ENCODE measurements at places on chromosomes 2 and 18. TPM values are rescaled to one million over a fixed set of nuclear protein-coding genes. Genes with fewer than 3 reads are reported as not detected.

The GPD2 gene
- total RNA-seq = 28.4 TPM

The TOGARAM2 gene
- 11.7 TPM for total RNA-seq

The MARCO gene
- total RNA-seq = 16.8 TPM

The MAP3K20 gene
- 15.5 TPM for total RNA-seq

The LCT gene
- 0.06 TPM for total RNA-seq

The CYB5A gene
- total RNA-seq = 74.8 TPM

The BMP10 gene
- total RNA-seq = not detected

- peaks cover 19% of the 10 kb centered on the region for H3K4me1 ChIP-seq
- H3K4me3 ChIP-seq = no peak overlapping the region
- H3K36me3 ChIP-seq = no peaks in the 10 kb centered on the region
- DNase-seq = no peak
- no peaks in the 10 kb centered on the region for H3K27me3 ChIP-seq
- no peak overlapping the region for H3K27ac ChIP-seq
These were observed 74.7 kb upstream of the PPM1B start for GRCh38 chr2:44093970-44094369.

GRCh38 chr2:120773186-120773800 lies 37.6 kb downstream of the GLI2 start:
- H3K27me3 ChIP-seq = no peaks in the 10 kb centered on the region
- no peak overlapping the region for H3K27ac ChIP-seq
- no peaks in the 10 kb centered on the region for H3K4me1 ChIP-seq
- peak; percentile 63 for DNase-seq
- H3K4me3 ChIP-seq = no peak overlapping the region

GRCh38 chr2:64865073-64865830 lies 123.9 kb upstream of the SLC1A4 start:
- H3K36me3 ChIP-seq = no peaks in the 10 kb centered on the region
- no peaks in the 10 kb centered on the region for H3K27me3 ChIP-seq
- peak overlapping the region; percentile 95 for H3K27ac ChIP-seq
- peak; percentile 93 for DNase-seq

DNA sequence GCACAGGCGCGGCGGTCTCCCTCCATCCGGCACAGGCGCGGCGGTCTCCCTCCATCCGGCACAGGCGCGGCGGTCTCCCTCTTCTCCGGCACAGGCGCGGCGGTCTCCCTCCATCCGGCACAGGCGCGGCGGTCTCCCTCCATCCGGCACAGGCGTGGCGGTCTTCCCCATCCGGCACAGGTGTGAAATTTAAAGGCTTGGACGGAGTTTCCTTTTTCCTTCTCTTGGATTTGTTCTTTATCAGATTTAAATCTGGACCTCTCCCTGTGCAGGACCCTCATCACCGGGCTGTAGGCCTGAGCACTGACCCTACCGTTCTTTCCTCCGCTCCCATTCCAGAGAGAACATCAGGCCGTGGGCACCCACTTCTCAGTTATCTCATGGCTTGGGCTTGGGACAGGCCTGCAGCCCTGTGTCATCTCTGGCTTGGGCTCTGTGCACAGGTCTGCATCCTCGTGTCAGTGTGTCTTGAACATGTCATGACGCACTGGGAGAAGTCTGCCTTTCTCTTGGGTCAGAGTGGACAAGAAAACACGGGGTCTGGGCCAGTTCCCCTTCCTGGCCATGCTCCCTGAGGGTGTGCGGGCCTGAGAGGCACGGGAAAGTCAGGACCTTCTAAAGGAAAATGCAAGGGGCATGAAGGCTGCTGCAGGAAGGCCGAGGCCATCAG lies 53.9 kb upstream of the PXDN start:
- no peaks in the 10 kb centered on the region for H3K4me1 ChIP-seq
- peak; percentile 57 for DNase-seq
- H3K36me3 ChIP-seq = no peaks in the 10 kb centered on the region
- no peaks in the 10 kb centered on the region for H3K27me3 ChIP-seq
- H3K4me3 ChIP-seq = no peak overlapping the region
- no peak overlapping the region for H3K27ac ChIP-seq

- no peaks in the 10 kb centered on the region for H3K36me3 ChIP-seq
- no peak overlapping the region for H3K27ac ChIP-seq
- DNase-seq = no peak
These were observed 115.3 kb upstream of the SRD5A2 start for GRCh38 chr2:31696068-31696467.

- H3K36me3 ChIP-seq = no peaks in the 10 kb centered on the region
- DNase-seq = no peak
- H3K4me3 ChIP-seq = no peak overlapping the region
- no peaks in the 10 kb centered on the region for H3K4me1 ChIP-seq
These were observed 258.6 kb upstream of the TANK start for GRCh38 chr2:160901613-160902012.

GRCh38 chr2:208654056-208654455 lies 247.5 kb downstream of the PTH2R start:
- H3K4me1 ChIP-seq = no peaks in the 10 kb centered on the region
- no peak overlapping the region for H3K4me3 ChIP-seq
- H3K36me3 ChIP-seq = no peaks in the 10 kb centered on the region
- no peaks in the 10 kb centered on the region for H3K27me3 ChIP-seq
- DNase-seq = no peak

DNA sequence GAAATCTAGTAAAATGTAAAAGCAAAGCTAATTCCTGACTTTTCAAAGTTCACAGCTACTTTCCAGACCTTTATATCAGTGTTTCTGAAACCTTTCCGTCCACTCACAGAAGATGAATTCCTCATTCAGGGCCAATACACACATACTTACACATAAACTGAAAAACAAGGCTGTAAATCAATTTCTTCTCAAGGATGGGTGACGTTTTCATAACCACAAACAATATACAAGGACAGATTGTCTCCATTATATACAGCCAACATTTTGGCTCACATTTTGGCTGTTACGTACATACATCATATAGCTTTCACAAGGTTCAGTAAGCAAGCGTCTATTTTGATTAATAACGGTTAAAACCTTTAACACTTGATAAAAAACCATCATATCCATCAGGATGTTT lies 1.4 kb downstream of the RPRD1A start:
- H3K27ac ChIP-seq = no peak overlapping the region
- H3K4me1 ChIP-seq = peaks cover 49% of the 10 kb centered on the region
- no peak for DNase-seq
- peak overlapping the region; percentile 92 for H3K4me3 ChIP-seq
- no peaks in the 10 kb centered on the region for H3K27me3 ChIP-seq
- H3K36me3 ChIP-seq = no peaks in the 10 kb centered on the region

GRCh38 chr2:74041182-74041581 lies 56.5 kb downstream of the TET3 start:
- no peak for DNase-seq
- no peaks in the 10 kb centered on the region for H3K27me3 ChIP-seq
- no peak overlapping the region for H3K4me3 ChIP-seq
- H3K36me3 ChIP-seq = peaks cover 2% of the 10 kb centered on the region
- peak overlapping the region; percentile 30 for H3K27ac ChIP-seq
- H3K4me1 ChIP-seq = peaks cover 24% of the 10 kb centered on the region

GRCh38 chr18:62088156-62088555 lies 98.7 kb downstream of the PIGN start:
- DNase-seq = no peak
- H3K27me3 ChIP-seq = no peaks in the 10 kb centered on the region
- no peak overlapping the region for H3K4me3 ChIP-seq
- no peaks in the 10 kb centered on the region for H3K36me3 ChIP-seq

DNA sequence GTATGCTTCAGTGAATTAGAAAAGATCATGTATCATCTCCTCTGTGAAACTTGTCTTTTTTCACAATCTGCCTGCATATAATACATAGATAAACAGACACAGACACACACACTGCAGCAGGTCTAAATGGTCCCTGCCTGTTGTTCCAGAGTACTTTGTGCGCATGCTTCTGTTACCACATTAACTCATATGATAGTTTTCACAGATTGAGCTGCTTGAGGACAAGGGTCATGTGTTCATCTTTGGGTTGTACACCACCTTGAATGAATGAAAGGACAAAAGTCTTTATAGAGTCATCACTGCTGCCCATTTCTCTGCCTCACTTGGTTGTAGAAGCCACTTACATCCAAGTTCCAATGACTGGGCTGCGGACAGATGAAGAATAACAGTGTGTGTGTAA lies 72.7 kb upstream of the GLS start:
- H3K4me3 ChIP-seq = no peak overlapping the region
- no peak for DNase-seq
- H3K27ac ChIP-seq = no peak overlapping the region
- H3K36me3 ChIP-seq = no peaks in the 10 kb centered on the region
- H3K4me1 ChIP-seq = no peaks in the 10 kb centered on the region
- H3K27me3 ChIP-seq = no peaks in the 10 kb centered on the region

DNA sequence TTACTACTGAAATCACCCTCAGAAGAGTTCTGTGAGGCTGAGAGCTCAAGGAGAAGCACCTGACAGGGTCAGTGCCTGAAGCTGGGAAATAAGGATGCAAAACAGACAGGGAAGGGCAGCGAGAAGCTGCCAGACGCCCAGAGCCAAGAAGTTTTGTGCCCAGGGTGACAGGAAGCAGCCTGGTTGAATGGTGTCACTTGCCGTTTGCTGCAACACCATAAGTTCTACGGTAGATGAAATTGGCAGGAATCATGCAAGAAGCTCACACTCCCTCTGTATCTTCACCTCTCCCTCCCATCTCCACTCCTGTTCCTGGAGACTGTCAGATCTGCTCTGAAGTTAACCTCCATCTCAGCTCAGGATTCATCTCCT lies 117.0 kb upstream of the SLC14A2 start:
- no peak overlapping the region for H3K27ac ChIP-seq
- H3K4me3 ChIP-seq = no peak overlapping the region
- H3K4me1 ChIP-seq = no peaks in the 10 kb centered on the region
- no peaks in the 10 kb centered on the region for H3K27me3 ChIP-seq
- no peak for DNase-seq

- peaks cover 9% of the 10 kb centered on the region for H3K36me3 ChIP-seq
- H3K27ac ChIP-seq = no peak overlapping the region
- no peak for DNase-seq
- no peak overlapping the region for H3K4me3 ChIP-seq
These were observed 106.6 kb downstream of the ICA1L start for GRCh38 chr2:202764991-202765390.

- no peak overlapping the region for H3K27ac ChIP-seq
- no peaks in the 10 kb centered on the region for H3K4me1 ChIP-seq
- no peak for DNase-seq
- peak overlapping the region; percentile 28 for H3K4me3 ChIP-seq
These were observed 27.4 kb downstream of the ASB18 start for GRCh38 chr2:236236559-236237452.

GRCh38 chr18:35827903-35828275 lies 144.6 kb upstream of the RMP24 start:
- H3K4me1 ChIP-seq = no peaks in the 10 kb centered on the region
- no peak for DNase-seq
- H3K27ac ChIP-seq = no peak overlapping the region
- no peaks in the 10 kb centered on the region for H3K36me3 ChIP-seq

DNA sequence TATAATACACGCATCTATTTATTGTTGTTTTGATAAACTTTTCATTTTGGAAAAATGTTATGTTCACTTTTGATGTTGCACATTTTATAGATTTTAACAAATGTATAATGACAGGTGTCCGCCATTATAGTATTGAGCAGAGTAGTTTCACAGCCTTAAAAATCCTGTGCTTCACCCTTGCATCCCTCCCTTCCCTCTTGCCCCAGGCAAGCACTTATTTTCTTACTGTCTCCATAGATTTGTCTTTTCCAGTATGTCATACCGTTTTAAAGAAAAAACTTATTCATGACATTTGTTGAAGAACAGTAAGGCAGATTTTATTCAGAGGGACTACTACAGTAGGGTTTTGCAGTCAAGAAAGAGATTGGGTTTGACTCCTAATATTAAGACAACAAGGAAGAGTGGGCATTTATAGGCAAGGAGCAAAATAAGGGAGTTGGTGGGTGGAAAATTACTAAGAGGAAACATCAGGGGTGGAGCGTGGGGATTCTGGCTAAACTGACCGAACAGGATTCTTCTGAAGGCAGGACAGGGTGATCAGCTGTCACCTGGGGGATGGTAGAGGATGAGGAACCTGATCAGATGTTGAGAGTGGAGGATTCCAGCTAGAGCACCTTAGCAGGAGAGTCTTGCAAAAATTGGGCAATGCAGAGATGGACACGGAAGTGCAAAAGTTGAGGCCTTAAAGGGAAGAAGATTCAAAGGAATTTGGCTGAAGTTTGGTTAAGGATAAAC lies 108.8 kb downstream of the NCK2 start:
- peaks cover 73% of the 10 kb centered on the region for H3K4me1 ChIP-seq
- H3K36me3 ChIP-seq = peaks cover 8% of the 10 kb centered on the region
- H3K4me3 ChIP-seq = no peak overlapping the region
- DNase-seq = no peak

DNA sequence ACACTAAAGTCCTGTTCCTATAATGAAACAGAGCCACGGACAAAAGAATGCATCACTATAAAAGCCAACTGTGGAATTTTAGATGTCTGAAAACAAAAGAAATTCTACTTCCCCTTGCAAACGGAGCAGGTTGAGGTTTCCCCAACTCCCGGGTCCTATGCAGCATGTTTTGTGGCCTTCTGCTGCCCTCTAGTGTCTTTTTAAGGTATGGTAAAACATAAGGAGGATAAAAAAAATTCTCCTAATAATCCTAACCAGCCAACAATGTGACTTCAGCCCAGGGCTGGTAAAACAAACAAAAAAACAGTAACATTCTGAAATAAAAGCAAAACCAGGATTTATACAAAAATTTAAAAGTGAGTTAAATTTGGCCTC lies 539.5 kb downstream of the NRXN1 start:
- H3K27ac ChIP-seq = no peak overlapping the region
- no peaks in the 10 kb centered on the region for H3K36me3 ChIP-seq
- DNase-seq = no peak
- H3K27me3 ChIP-seq = peaks cover 5% of the 10 kb centered on the region

- peak; percentile 64 for DNase-seq
- no peak overlapping the region for H3K4me3 ChIP-seq
- no peaks in the 10 kb centered on the region for H3K27me3 ChIP-seq
- peak overlapping the region; percentile 34 for H3K27ac ChIP-seq
- H3K36me3 ChIP-seq = no peaks in the 10 kb centered on the region
- peaks cover 77% of the 10 kb centered on the region for H3K4me1 ChIP-seq
These were observed 29.1 kb downstream of the FAM178B start for GRCh38 chr2:96957244-96957643.

DNA sequence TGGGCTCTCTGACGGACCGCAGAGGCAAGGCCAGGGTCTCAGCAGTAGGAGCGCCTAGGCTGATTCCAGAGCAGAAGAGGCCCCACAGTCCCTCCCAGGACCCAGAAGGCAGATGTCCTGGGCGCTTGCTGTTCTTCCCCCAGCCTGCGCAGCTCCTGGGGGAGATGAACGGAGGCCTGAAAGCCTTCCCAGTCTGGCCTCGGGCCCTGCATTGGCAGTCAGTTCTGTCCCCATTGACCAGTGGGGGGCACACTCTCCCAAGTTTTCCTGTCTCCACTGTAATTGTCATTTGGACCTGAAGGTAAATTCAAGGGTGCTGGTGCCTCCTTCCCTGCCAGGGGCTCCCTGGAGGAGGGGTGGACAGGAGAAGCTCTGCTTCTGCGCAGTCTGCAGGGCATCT lies 345.7 kb downstream of the CYP26B1 start:
- H3K27me3 ChIP-seq = no peaks in the 10 kb centered on the region
- no peaks in the 10 kb centered on the region for H3K4me1 ChIP-seq
- no peak for DNase-seq
- no peaks in the 10 kb centered on the region for H3K36me3 ChIP-seq
- H3K4me3 ChIP-seq = no peak overlapping the region

GRCh38 chr2:189291460-189291859 lies 111.9 kb upstream of the COL5A2 start:
- H3K27ac ChIP-seq = no peak overlapping the region
- no peak overlapping the region for H3K4me3 ChIP-seq
- H3K4me1 ChIP-seq = no peaks in the 10 kb centered on the region
- no peak for DNase-seq

- no peaks in the 10 kb centered on the region for H3K27me3 ChIP-seq
- peaks cover 13% of the 10 kb centered on the region for H3K4me1 ChIP-seq
- no peak overlapping the region for H3K4me3 ChIP-seq
- H3K27ac ChIP-seq = no peak overlapping the region
- no peak for DNase-seq
These were observed 172.5 kb upstream of the NETO1 start for GRCh38 chr18:73040247-73040646.

All from spleen (tissue), 13 donors.